Endothelial cell (in vitro differentiated cells): ENCODE measurements at places on chromosomes 7 and 10.

GRCh38 chr7:27155816-27156507, 513 bp downstream of the HOXA7 start:
- no peak for DNase-seq

DNA sequence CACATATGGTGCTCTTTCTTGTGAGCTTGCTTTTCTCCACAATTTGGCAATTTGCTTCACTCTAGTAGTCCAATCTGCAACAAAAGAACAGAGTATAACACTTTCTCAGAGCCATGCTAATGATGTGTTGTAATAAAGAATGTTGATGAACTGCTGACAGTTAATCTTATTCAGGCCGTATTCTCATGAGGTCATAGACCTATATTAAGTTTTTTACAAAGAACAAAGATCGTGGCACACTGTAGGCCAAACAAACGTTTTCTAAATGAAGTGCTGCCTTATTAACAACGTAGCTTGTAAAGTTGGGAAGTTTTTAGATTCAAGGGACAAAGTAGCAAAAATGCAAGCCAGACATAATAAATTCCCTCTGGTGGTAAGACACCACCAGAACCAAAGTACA, 160.1 kb downstream of the GALNT11 start:
- DNase-seq, result no peak

- DNase-seq, result no peak
Measured at GRCh38 chr10:8584666-8585065, 530.2 kb downstream of the GATA3 start.

DNA sequence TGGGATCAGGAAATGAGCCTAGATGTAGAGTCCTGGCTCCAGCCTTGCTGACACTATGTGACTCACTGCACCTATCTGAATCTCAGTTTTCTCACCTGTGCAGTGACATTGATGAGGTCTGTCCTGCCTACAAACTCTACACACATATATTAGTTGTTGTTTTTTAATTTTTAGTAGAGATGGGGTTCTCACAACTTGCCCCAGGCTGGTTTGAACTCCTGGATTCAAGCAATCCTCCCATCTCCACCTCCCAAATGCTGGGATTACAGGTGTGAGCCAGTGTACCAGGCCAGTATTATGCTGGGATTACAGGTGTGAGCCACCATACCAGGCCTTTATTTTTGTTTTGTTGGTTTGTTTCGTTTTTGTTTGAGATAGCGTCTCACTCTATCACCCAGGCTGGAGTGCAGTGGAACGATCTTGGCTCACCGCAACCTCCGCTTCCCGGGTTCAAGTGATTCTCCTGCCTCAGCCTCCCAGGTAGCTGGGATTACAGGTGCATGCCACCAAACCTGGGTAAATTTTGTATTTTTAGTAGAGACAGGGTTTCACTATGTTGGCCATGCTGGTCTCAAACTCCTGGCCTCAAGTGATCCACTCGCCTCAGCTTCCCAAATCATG, 11.8 kb upstream of the DDIT4 start:
- DNase-seq, result no peak

GRCh38 chr10:100725071-100725471, 20.3 kb upstream of the PAX2 start:
- DNase-seq, result no peak
